NCI-H69 (cell line): ENCODE measurements at places on chromosomes 16 and 17.

GRCh38 chr17:7156342-7156940, 22.7 kb downstream of the ASGR1 start:
- no peak for DNase-seq

GRCh38 chr16:12310286-12310685, 333.8 kb downstream of the SNX29 start:
- DNase-seq: no peak

DNA sequence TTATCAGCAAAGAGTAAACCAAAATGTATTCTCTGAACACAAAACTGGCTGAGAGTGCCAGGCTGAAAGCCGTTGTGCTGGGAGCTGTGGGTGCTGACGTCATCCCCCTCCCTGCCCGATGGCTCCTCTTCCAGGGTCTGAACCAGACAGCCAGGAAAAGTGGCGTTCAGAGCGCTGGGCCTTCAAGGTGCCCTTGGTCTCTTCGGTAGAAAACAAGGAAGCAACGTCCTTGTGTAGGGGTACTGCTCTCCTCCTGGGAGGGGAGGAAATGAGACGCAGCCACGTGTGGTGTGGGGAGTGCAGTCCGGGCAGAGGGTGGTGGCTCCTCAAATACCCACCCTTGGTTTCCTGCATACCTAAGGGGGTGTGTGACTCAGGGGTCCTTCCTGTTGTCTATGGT, 394.7 kb downstream of the SEC14L1 start:
- DNase-seq: peak; percentile 65

- DNase-seq: no peak
These were observed 107.1 kb upstream of the GSE1 start for GRCh38 chr16:85505794-85506634.

GRCh38 chr17:21445091-21445650, 69.0 kb downstream of the KCNJ12 start:
- no peak for DNase-seq

- DNase-seq: no peak
These were observed 36.5 kb downstream of the CACNG1 start for GRCh38 chr17:67080804-67081203.

DNA sequence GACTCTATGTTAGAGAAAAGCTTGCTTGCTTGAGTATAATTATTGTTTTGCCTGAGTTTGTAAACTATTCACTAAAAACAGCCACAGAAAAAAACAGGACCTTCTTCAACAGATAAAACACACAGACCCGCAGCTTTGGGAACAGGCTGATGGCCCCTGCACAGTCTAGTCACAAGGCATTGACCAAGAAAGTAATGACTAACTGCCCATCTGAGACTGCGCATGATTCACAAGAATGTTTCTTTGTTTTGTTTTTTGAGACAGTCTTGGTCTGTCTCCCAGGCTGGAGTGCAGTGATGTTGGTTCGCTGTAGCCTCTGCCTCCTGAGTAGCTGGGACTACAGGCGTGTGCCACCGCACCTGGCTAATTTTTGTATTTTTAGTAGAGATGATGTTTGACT, 2.8 kb upstream of the ZKSCAN2 start:
- no peak for DNase-seq

- no peak for DNase-seq
These were observed 28.3 kb downstream of the TTC19 start for GRCh38 chr17:16027708-16028584.

DNA sequence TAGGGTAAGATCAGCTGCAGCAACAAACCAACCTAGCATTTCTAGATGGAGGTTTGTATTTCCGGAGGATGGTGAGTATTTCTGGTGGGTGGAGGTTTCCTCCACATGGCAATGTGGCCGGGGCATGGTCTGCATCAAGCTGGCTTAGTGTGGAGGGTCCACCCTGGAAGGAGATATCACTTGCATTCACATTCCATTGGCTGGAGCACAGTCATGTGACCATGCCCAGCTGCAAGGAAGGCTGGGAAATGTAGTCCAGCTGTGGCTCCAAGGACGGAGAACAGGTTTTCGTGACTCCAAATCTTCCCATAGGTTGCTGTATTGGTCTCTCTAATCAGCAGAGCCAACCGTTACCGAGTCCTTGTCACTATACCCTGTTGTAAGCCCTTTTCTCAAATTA, 68.7 kb downstream of the RAI1 start:
- DNase-seq: peak; percentile 38

- DNase-seq: no peak
These were observed 72.8 kb upstream of the DYNLRB2 start for GRCh38 chr16:80468029-80468428.

- DNase-seq: no peak
These were observed 50.0 kb downstream of the VAC14 start for GRCh38 chr16:70750893-70751467.

GRCh38 chr16:50282010-50282538, 15.7 kb downstream of the ADCY7 start:
- DNase-seq: no peak

DNA sequence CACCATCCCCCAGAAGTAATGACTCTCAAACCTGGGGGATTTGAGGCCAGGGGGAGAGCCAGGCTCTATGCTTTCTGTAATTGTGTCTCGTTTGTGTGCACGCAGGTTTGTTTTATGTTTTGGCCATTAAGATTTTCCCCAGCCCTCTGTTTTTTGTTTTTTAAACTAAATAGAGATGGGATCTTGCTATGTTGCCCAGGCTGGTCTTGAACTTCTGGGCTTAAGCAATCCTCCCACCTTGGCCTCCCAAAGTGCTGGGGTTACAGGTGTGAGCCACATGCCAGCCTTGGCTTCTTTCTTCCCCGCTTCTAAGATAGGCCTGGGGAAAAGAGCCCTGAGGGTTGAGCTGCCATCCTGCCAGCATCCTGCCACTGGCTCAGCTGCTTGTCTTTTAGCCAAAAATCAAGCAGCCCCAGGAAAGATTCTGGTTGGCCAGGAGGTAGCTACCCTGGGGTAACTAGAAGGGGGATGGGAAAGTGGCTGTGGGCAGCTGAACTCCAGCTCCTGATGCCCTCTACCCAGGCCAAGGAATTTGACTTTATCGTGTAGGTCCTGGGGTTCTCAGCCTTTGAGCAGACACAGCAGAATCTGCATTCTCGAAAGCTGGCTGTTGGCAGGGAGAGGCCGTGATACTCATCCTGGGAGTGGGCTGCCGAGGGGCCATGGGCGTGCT, 18.4 kb downstream of the KDM8 start:
- DNase-seq: no peak

- DNase-seq: no peak
These were observed 13.5 kb downstream of the NUDT16L1 start for GRCh38 chr16:4706871-4707270.

DNA sequence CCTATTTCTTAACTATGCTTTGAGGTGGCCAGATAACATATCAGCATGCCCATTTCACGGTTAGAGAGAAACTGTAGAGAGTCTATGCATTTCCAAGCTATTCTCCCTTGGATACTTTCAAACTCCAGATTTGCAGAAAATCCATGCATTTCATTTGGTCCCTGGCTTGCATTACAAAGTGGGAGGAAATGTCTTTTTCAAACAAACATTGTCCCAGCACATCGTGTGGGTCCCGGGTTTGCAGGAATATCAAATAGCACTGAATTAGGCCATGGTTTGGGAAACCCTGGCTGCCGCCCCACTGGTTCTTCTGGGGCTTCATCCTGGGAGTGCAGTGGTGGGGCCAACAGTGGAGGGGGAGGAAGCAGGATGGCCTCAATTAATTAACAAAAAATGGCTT, 171.9 kb downstream of the IRX5 start:
- no peak for DNase-seq

DNA sequence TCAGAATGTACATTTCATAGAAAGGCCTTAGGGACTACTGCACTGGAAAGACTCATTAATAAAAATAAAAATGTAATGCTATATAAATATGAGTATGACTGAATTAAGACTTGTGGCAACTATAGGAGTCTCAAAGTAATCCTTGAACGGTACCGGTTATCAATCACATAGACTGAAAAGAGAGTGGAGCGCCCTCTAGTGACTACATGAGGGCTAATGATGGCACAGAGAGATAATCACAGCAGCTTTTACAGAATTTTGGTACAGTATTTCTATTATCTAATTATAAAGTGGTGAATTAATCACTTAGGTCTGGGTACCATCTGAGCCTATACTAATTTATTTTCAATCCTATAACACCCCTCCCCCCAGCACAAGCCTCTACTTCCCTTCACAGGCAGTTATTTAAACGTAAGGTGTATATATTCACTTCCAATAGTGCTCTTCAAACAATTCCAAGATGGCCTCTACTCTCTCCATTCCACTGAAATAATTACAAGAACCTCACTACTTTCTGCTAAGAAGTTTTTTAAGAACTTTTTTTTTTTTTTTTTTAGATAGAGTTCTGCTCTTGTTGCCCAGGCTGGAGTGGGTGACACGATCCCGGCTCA, 40.7 kb upstream of the ANKFY1 start:
- DNase-seq: peak; percentile 28

DNA sequence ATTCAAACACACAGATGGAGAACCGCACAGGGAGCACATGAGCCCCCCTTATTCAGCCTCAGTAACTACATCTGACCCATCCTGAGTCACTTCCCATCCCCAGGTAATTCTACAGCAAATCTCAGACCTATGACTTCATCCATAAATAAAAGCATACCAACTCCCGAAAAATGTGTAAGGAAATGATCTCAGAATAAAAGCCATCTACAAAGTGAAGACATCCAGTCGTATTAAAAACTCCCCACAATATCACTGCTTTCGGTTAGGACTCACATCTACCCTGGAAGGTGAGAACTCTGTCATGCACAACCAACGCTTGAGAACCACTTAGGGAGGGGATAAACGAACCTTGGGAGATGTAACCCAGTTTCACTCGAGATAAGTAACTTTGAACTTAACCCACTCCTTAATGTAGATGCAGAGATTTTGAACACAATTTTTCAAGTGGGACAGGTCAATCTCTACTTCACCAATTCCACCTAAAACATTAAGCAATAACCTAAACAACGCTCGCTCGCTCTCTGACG, 1.3 kb downstream of the USP36 start:
- DNase-seq: no peak

DNA sequence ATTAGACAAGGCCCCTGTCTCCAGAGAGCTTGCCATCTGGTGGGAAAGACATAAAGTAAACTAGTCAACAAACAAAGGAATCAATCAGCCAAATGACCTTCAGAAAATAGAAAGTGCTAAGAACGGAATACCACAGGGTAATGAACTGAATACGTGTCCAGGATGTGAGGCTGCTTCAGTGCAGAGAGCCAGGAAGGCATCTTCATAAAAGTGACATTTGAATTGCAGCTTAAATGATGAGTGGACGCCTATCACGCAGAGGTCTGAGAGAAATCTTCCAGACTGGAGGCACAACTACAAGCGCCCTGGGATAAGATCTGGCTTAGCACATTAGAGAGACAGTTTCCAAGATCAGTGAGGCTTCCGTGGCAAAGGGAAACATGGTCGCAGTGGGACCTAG, 574.1 kb upstream of the CDH8 start:
- peak; percentile 20 for DNase-seq

DNA sequence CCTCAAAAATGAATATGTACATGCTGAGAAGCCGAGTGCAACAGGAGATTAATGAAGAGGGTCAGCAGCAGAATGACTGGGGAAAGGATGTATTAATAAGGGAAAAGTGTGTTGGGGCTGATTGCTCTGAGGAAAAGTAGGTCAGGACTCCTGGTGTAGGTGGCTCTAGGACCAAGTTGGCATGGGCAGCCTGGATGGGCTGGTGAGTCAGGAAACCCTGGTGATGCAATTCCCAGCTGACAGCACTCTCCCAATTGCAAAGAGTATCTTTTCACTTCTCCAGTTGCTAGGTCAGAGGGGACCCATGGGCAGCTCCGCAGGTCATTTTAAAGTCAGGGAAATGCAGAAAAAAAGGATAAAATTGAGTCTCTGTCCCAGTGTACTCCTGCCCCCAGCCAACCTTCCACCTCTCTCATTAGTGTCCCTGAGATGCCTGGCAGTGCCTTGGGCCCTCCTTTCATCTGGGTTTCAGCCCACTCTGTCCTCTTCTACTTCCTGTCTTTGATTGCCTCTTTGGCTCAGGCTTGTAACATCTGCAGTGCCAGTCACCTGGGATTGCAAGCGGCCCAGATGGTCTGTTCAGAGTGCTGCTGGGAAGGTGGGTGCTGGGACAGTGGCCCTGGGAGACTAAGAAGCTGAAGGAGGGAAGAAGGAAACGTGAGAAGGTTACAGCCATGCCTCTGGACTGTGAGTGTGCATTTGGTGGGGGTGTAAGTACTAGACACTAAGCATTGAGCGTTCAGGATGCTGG, 2177.2 kb downstream of the TP53TG3F start:
- no peak for DNase-seq
